ENCODE measurements at places on chromosomes 2 and 18.

- no peak for DNase-seq
These were observed 405.9 kb upstream of the HS6ST1 start for GRCh38 chr2:128724547-128724946.

DNA sequence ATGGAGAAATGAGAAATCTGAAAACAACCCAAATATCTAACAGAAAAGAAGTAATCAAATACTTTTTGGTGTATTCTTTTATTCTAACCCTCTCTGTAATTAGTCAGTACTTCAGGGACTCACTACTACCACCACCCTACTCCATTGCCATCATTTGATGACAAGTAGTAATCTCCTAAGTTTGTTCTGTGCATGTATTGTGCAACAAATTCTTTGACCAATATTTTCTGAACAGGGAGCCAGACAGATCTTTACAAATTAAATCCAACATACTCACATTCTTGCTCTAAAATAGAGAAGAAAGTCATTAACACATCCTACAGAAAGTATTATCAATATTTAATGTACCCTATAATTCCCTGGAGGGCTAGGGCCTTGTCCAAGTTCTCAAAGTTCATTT is 1416.4 kb downstream of the DSC3 start:
- DNase-seq = no peak

- no peak for DNase-seq
These were observed 59.1 kb downstream of the TNS1 start for GRCh38 chr2:217943446-217944321.

- no peak for DNase-seq
These were observed 65.7 kb upstream of the PARD3B start for GRCh38 chr2:204479557-204479956.

DNA sequence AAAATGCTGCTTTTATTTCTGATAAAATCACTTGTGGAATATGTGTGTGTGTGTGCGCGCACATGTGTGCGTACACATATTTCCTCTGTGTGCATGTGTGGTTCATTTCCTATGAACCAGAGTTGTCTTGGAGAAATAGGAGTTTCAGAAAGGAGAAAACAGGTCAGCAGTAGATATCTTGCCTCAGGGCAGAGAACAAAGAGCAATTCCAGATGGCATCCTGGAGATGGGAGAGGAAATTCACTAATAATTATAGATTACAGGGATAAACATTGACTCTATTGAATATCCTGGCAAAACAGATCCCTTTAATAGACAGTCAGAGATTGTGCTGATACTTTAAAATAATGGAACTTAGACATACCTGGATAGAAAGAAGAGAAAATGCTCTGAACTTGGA is 298.0 kb downstream of the TRIB2 start:
- DNase-seq = no peak

DNA sequence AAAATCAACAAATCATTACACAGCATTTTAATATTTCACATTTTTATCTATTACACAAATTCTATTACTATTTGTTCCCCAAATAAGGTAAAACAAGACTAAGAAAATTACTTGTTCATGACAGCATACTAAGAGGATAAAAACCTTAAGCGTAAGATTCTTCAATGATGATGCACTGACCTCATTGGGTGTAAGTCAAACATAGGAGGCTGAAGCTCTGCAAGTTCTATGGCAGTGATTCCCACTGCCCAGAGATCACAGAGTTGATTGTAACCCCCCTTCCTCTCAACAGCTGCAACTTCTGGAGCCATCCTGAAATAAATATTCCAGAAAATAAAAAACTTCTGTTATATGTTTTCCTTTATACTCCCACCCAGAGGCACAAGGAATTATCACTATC is 82.2 kb upstream of the CDKL4 start:
- no peak for DNase-seq

DNA sequence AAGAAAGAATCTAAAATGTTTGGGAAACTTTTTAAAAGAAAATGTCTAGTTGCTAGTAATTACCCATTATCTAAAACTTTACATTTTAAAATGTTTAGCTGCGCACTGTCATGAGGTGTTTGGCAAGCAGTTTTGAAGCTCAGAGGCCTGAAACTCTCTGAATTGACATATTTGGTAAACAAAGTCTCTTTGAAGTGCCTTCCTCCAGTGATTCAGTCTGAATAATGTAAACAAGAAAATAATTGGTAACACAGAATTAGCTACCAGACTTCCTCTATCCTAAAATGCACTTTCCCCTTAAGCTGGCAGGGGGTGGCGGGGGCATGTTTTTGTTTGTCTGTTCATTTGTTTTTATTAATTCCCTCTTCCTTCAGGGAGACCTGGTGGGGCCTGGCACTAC is 61.4 kb downstream of the WDR75 start:
- DNase-seq = no peak

DNA sequence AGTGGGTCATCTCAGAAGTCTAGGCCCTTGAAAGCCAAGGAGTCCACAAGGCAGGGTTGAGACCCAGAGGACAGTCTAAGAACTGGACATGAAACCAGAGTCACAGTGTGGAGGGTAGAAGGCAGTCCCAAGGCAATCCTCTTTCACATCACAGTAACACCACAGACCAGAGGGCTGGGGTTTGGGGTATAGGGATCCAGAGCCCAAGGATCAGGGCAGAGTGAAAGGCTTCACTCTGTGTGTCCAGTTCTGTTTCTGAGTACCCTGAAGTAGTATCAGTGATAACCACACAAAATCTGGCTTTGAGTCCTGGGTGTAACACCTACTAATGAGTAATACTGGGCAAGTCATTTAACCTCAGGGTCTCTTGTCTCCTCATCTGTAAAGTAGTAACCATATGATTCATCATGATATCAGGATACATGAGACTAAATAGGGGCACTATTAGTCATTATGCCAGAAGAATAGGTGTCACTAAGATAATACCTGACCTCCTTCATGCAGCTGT is 91.0 kb downstream of the ICA1L start:
- DNase-seq = no peak

GRCh38 chr18:37434161-37434860 is 131.3 kb downstream of the CELF4 start:
- DNase-seq = no peak

- no peak for DNase-seq
These were observed 30.0 kb downstream of the FHL2 start for GRCh38 chr2:105368759-105369408.

DNA sequence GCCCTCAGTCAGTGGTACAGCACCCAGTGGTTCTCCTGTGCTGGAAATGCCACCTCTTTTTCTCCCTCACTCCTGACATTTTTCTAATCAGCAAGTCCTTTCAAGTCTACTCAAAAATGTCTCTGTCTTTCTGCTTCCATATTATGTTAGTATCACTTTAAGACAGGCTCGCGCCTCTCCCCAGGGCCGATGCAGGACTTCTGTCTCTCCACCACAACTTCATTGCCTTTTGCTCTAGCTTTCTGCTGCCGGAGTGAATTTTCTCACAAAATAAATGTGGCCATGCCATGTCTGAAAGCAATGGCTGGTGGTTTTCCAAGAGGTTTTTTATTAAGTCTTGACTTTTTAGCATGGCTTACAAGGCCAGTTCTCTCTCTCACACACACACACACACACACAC is 73.6 kb downstream of the AOX1 start:
- DNase-seq = no peak

DNA sequence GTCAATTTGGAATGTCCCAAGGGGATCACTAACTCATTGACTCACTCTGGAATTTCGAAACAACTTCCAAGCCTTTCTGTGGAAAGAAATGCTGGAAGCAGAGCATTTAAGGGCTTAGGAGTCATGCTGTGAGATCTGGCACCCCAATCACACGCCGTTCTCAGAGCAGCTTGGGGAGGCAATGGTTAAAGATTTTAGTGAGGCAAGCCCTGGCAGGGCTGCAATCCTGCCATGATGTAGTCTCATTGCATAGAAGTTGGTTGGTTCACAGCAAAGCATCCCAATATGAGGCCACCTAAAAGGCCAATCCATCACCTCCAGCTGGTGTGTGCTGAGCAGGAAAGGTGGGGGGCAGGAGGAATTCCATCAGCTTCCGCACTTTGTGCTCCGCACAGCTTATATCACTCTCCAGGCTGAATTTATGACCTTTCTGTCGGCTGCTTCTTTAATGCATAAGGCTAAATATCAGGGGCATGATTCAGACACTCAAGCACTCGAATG is 1043.9 kb upstream of the POU3F3 start:
- no peak for DNase-seq

- no peak for DNase-seq
These were observed 55.5 kb downstream of the MAP4K4 start for GRCh38 chr2:101752716-101753616.

DNA sequence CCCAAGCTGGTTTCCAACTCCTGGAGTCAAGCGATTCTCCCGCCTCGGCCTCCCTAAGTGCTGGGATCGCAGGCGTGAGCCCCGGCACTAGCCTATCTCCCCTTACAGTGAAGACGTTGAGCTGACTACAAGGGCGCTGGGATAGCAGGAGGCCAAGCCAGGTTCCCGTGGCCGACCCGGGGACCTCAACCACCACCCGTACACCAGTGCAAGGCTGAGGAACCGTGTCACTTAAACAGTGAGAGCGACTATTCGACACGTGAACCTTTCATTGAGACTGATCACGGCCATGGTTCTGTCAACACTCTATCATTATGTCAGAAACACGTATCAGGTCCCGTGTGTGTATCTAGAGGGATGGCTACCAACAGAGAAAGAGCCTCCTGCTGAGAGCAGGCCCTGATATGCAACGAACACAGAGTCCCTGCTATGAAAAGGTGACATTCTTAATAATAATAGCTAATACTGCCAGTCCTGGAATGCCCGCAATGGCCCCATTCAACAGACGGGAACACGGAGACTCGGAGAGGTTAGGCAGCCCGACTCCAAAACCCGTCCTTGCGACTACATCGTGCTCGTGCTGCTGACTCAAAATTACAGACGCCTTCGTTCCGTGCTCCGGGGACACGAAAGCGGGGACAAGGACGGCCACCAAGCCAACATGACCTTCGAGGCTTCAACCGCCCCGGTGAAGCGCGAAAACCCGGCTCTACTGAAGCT is 833 bp downstream of the AFG3L2 start:
- peak; percentile 60 for DNase-seq

DNA sequence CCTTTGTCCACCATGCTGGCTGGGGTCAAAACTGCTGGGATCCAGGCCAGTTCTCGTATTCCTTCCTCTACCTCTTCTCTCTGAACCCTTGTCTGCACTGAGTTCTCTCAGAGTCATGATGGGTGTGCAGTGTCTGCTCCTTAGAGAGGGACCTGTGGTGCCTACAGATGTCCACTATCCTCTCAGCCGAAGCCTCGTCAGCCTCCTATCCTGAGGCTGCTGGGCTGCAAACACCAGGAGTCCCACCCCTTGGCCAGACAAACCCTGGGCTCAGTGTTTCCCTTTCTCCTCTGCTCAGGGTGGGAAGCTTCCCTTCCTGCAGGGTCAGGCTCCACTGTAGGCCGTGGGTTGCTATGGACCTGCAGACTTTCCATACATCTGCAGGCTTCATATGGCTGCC is 2.3 kb downstream of the INPP5D start:
- DNase-seq = no peak

- no peak for DNase-seq
These were observed 46.1 kb upstream of the TWIST2 start for GRCh38 chr2:238801791-238802190.

DNA sequence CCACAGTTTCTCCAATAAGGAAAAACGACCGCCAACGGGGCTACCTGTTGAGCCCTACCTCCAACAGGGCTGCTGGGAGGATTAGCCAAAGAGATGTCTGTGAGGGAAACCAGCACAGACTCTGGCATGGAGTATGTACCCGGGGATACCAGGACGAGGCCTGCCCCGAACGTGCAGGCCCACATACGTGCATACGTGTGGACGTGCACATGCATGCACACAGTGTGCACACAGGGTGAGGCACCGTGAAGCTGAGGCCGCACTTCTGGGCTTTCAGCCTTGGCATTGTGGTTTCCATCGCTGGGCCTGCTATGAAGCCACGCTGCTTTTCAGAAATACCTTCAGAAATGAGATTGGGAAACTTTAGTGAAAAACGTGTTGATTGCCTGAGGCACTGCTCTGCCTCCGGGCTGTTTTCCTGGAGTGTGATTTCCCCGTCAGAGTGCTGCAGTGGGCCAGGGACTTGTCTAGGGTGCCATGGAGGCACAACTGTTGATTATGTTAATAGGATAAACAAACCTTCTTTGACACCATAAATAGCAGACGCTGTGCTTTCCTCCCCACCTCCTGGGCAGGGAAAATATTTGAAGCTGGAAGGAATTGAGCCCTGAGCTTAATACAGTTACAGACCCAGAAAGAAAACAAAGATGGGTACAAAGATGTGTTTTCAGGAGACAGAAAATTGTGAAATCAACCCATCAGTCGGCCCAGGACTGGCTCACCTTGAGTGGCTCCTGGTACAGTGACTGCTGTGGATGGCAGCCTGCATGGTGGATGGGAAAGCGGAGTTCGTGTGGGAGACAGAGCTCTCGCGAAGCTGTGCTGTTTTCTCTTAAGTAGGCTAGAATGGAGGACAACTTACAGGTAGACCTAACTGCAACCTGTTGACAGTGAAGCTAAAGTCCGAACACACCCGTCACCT is 182.3 kb downstream of the FAM210A start:
- DNase-seq = no peak

GRCh38 chr2:14123436-14124103 is 508.9 kb upstream of the LRATD1 start:
- no peak for DNase-seq

DNA sequence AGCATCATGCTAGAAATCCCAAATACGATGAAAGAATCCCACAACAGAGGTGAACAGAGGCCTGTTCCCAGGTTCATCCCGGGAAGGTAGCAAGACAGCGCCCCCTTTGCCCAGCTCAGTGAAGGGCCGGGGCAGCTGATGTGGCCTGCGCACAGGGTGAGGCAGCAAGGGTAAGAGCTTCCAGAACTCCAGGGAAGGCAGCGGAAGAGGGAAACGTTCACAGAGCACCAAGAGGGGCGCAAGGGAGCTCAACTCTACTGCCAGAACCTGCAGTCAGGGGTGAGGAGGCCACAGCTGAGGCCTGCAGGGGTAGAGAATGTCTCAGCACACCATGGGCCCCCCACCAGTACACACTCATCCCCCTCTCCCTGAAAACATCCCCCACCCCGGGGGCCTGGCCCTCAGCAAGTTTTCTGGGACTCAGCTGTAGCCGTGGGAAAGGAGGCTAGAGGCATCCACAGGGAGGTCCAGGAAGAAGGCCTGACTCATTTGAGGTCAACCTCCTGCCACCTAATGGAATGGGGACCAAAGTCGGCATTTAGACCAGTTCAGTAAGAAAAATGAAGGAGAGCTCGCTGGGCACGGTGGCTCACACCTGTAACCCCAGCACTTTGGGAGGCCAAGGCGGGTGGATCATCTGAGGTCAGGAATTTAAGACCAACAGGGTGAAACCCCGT is 95.6 kb upstream of the ASAP2 start:
- DNase-seq = no peak

DNA sequence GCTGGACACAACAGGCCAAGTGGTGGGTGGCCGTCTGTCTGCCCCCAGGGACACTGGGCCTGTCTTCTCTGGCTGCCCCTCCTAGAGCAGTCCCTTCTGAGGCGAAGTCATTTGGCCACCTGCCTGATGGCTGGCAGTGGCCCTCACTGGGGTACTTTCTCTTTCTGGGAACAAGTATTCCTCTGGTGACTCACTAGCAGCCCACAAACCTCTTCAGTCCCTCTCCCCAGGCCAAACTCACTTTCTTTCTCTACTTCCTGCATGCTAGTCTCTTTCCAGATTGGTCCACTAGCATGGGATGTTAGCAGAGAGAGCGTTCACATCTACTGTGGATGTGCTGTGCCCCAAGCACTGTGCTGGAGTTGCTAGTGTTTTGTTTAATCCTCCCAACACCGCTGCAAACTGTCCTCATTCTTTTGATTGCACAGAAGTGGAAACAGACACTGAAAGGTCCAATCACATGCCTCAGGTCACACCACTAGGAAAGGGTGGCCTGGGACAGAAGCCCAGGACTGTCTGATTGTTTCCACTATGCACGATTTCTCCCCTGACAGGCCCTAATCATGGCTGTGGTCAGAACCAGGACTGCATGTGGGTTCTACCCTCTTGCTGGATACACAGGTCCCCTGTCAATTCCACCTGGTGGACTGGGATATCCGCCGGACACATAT is 5.2 kb downstream of the DYSF start:
- no peak for DNase-seq
